ENCODE measurements at places on chromosomes 13 and 19. TPM values are rescaled to one million over a fixed set of nuclear protein-coding genes. Genes with fewer than 3 reads are reported as not detected.

F7 gene
- total RNA-seq, result not detected

HIF3A gene
- not detected for total RNA-seq

EID2B gene
- 3.7 TPM for total RNA-seq

PARP4 gene
- 41.9 TPM for total RNA-seq

SLC1A6 gene
- total RNA-seq, result not detected

FXYD7 gene
- total RNA-seq, result 0.39 TPM

CPAMD8 gene
- 0.18 TPM for total RNA-seq

CYP2B6 gene
- total RNA-seq, result not detected

ZNF540 gene
- 0.70 TPM for total RNA-seq

TEX26 gene
- not detected for total RNA-seq

PRR22 gene
- total RNA-seq, result 7.4 TPM

LRG1 gene
- 0.39 TPM for total RNA-seq
